ENCODE measurements at places on chromosomes 13 and 19. TPM values are rescaled to one million over a fixed set of nuclear protein-coding genes. Genes with fewer than 3 reads are reported as not detected.
A peak's percentile ranks its signal among the peaks of the same experiment; 100 is the strongest.

DNA sequence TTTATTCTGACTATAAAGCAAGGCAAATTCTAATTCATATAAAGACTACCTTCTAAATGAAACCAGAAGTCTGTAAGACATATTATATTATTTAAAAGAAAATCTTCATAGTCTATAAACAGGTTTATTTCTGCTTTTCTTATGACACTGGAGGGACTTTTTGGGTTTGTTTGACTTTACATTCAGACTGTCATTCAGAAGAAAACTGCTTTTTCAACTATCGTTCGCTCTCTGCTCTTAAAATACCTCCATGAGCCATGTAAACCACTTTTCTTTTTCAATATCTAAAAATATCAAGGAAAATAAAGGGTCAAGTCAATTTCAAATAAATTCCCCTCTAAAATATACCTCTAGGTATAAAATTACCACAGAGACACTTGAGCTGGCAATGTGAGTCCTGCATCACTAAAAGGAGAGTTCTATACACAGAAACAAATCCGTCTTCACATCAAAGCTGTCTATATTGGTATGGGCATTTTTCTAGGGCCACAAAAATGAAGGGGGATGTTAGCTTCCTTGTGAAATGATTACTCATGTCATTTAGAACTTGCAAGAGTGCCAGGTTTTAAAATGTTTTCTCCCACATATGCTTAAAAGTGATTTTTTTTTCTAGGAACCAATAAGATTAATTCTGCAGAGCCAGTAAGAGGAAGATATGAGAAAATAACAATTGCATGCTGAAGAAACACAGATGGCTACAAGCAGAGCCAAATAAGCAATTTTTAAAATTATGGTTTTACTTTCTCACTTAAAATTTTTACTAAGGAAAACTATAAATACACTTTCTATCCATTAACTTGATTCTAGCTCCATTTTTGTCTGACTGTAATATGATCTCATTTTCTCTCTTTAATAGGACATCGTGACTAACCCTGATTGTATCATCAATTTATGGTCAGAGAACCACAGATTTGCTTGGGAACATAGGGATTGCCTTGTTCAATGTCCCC is 181.8 kb downstream of the TBC1D4 start:
- DNase-seq = peak; percentile 46

DNA sequence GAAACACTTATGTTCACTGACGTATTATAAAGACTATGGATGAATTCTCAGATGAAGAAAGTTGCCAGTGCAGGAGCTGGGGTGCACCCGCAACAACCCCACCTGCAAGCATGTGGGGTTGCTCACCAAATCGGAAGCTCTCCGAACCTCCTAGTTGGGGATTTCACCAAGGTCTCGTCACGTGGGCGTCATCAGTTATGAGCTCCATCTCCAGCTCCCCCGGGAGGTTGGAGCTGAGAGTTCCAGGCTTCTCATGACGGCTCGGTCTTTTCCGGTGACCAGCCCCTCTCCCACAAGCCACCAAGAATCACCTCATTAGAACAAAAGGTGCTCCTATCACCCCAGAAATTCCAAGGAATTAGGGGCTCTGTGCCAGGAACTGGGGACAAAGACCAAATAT is 46.1 kb upstream of the TUBGCP3 start:
- no peak for DNase-seq

DNA sequence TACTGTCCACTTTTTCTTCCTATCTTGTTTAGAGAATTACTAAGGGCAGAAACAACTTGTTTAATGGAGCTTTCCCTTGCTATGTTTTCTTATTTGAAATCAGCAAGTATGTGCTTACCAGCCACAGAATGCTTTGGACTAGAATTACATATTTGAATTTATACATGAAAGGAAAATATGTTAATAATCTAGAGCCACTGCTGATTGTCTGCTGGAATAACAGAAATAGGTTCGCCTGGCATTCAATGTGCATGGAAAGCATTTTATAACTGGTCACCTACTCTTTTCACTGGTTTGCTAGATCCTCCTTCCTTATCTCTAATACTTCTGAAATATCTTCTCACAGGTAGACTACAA is 8.0 kb downstream of the EFNB2 start:
- no peak for DNase-seq

DNA sequence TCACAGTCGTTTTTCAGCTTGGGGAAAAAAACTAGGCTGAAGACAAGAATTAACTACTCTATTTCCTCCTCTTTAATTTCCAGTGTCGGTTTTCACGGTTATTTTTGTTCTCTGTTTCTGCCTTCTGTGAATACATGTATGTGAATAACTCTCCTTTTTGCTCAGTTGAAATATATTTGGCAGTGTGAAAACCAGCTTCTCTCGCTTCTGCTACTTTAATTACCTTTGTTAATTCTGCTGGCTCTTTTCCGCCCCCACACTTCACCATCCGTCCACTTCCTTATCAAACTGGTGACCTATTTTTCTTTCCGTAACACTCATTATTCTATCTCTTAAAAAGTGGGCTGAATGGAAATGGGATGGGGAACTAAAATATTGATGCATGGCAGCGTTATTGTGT is 126.4 kb downstream of the POU4F1 start:
- no peak for DNase-seq

The CBLC gene
- not detected for total RNA-seq
